Tracheal epithelial cell (primary cell): ENCODE measurements at places on chromosomes 2 and 18. TPM values are rescaled to one million over a fixed set of nuclear protein-coding genes. Genes with fewer than 3 reads are reported as not detected.

The FBXO15 gene
- 0.48 TPM in 1 of 2 replicates, not detected in the other for total RNA-seq

The HOXD9 gene
- 0.72 TPM in 1 of 2 replicates, not detected in the other for total RNA-seq

The CYP27A1 gene
- 1.3 and 3.9 TPM in 2 replicates for total RNA-seq

The C1QL2 gene
- not detected in 2 replicates for total RNA-seq

The C2orf74 gene
- total RNA-seq: 4.1 and 7.9 TPM in 2 replicates

The SOS1 gene
- 7.7 and 11.3 TPM in 2 replicates for total RNA-seq

The ABCB11 gene
- under 0.01 TPM in 1 of 2 replicates, not detected in the other for total RNA-seq

The CD8B2 gene
- not detected in 2 replicates for total RNA-seq

The INPP5D gene
- 21.9 and 66.3 TPM in 2 replicates for total RNA-seq

The CXCR4 gene
- 0.48 TPM in 1 of 2 replicates, not detected in the other for total RNA-seq

The PUS10 gene
- 2.2 and 7.5 TPM in 2 replicates for total RNA-seq

The RNF103 gene
- 12.0 and 16.2 TPM in 2 replicates for total RNA-seq
